Esophagus squamous epithelium (tissue), 5 donors: ENCODE measurements at places on chromosomes 2 and 18. TPM values are rescaled to one million over a fixed set of nuclear protein-coding genes. Genes with fewer than 3 reads are reported as not detected.

Gene SNED1
- total RNA-seq: 3.7 TPM

- DNase-seq: no peak
Measured at GRCh38 chr2:75853436-75853835, 142.7 kb upstream of the GCFC2 start.

Gene NAT8
- not detected for total RNA-seq

Gene REEP1
- total RNA-seq: 2.1 TPM

GRCh38 chr18:59087391-59087790 is 52.3 kb upstream of the SEC11C start:
- DNase-seq: no peak

- no peak for DNase-seq
Measured at GRCh38 chr18:470661-471501, 29.6 kb downstream of the COLEC12 start.

- no peak for DNase-seq
Measured at GRCh38 chr2:240727913-240728312, 36.2 kb downstream of the AQP12A start.

GRCh38 chr2:241976296-241976695 is 106.8 kb downstream of the RTP5 start:
- DNase-seq: no peak
